ENCODE measurements at places on chromosomes 2 and 18. TPM values are rescaled to one million over a fixed set of nuclear protein-coding genes. Genes with fewer than 3 reads are reported as not detected.

Gene UGT1A10
- total RNA-seq: not detected

DNA sequence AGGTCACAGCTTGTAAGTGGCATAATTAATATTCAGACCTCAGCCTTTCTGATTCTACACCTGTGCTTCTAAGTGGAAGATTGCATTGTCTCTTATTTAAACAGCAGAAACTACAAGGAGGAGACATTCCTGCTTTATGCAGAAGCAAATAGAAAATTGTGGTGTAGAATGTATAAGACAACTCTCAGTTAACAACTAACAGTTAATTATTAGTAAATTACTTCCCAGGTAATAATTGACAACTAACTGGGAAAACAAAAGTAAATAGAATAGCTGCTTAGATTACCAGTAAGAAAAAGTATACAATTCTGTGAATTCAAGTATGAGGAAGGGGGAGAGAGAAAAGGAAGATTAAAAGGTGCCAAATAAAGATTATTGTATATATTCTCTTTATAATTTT lies 1210.5 kb upstream of the GYPC start:
- no peaks in the 10 kb centered on the region for H3K27me3 ChIP-seq
- no peak overlapping the region for H3K27ac ChIP-seq
- H3K4me3 ChIP-seq: no peak overlapping the region
- no peaks in the 10 kb centered on the region for H3K4me1 ChIP-seq
- DNase-seq: no peak

Gene PLGLB1
- 1.2 TPM for total RNA-seq

- H3K27me3 ChIP-seq: no peaks in the 10 kb centered on the region
- no peak for DNase-seq
- H3K36me3 ChIP-seq: no peaks in the 10 kb centered on the region
- H3K27ac ChIP-seq: no peak overlapping the region
These were observed 566.9 kb downstream of the BCL11A start for GRCh38 chr2:59986511-59986910.

GRCh38 chr2:10531874-10532637 lies 83.9 kb upstream of the ODC1 start:
- H3K4me3 ChIP-seq: no peak overlapping the region
- no peaks in the 10 kb centered on the region for H3K36me3 ChIP-seq
- no peak for DNase-seq
- peaks cover 5% of the 10 kb centered on the region for H3K4me1 ChIP-seq

GRCh38 chr2:49754381-49754780 lies 600.1 kb upstream of the FSHR start:
- no peaks in the 10 kb centered on the region for H3K27me3 ChIP-seq
- no peak overlapping the region for H3K4me3 ChIP-seq
- H3K27ac ChIP-seq: no peak overlapping the region
- H3K4me1 ChIP-seq: no peaks in the 10 kb centered on the region
- H3K36me3 ChIP-seq: no peaks in the 10 kb centered on the region

DNA sequence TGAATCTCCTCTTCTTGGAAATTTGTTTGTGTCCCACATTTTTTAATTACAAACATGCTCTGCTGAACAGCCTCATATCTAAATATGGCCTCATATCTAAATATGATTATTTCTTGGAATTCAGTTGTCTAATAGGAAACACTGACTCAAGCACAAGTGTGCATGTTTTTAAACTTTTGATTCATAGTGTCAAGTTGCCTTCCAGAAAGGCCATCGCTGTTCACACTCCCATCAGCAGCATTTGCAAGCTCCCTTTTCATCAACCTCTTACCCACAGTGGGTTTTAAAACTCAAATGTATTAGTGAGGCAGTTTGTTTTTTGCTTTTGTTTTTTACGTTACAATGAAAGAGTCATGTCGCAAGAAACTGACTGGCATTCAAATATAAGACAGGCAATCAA lies 65.2 kb upstream of the SMAD2 start:
- no peak overlapping the region for H3K27ac ChIP-seq
- H3K4me1 ChIP-seq: no peaks in the 10 kb centered on the region

DNA sequence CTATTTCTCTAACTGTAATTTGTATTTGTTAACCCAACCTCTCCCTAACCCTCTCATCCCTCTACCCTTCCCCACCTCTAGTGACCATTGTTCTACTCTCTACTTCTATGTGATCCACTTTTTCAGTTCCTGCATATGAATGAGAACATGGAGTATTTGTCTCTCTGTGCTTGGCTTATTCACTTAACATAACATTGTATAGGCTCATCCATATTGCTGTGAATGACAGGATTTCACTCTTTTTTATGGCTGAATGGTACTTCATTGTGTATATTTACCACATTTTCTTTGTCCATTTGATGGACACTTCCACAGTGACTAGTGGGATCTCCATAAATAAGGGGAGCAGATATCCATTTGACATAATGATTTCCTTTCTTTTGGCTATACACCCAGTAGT lies 103.7 kb downstream of the PLEKHM3 start:
- peaks cover 20% of the 10 kb centered on the region for H3K4me1 ChIP-seq
- no peak overlapping the region for H3K4me3 ChIP-seq
- no peak for DNase-seq
- no peak overlapping the region for H3K27ac ChIP-seq

DNA sequence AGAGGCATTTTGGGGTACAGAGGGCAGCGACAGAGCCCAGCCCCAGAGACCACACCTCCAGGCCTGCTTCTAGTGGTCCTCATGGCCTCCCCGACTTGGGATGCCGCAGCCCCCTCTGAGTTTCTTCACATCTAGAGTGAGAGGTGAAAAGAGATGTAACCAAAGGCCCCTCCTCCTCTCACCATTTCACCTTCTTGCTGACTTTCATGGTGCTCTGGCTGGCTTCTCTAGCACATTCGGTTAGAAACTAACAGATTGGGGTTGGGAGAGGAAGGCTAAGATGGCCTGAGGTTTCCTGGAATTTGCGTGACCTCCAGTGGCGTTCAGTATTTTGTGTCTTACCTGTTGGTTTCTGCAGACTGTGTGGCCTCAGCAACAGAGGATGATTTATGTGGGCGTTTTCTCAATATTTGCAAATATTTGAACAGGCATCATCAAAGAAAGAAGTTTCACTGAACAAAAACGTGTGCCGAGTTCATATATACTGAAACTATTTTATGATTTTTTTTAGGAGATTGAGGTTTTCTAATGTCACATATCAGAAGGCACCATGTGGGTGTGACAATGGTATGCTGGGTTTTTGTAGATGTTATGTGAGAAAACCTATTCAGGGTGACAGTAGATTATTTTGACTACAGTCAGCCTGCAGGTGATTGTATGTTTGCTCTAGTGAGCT lies 69.9 kb upstream of the BCL2L11 start:
- DNase-seq: no peak
- no peaks in the 10 kb centered on the region for H3K27me3 ChIP-seq
- peaks cover 51% of the 10 kb centered on the region for H3K4me1 ChIP-seq
- H3K36me3 ChIP-seq: no peaks in the 10 kb centered on the region

DNA sequence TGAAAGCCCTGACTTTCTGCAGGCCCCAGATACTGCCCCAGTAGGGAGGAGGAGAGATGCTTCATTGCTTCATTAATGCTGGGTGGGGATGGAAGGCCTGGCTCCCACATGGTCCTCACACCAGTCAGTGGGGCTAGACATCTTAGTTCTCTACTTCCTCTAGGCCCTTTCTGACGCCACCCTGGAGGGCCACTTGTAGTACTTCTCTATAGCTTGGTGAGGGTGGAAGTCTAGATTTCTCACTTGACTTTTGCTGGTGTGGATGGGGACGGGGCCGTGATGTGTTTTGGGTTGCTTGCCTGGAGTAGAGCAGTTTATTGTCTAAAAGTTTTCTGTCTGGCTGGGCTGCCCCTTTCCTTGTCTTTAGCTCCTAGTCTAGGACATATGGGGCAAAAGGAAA lies 18.7 kb downstream of the MERTK start:
- H3K27ac ChIP-seq: no peak overlapping the region
- no peaks in the 10 kb centered on the region for H3K27me3 ChIP-seq
- H3K4me1 ChIP-seq: no peaks in the 10 kb centered on the region

GRCh38 chr2:37550190-37550589 lies 121.3 kb downstream of the CDC42EP3 start:
- no peak for DNase-seq
- H3K36me3 ChIP-seq: no peaks in the 10 kb centered on the region
- no peaks in the 10 kb centered on the region for H3K4me1 ChIP-seq
- no peaks in the 10 kb centered on the region for H3K27me3 ChIP-seq
- no peak overlapping the region for H3K4me3 ChIP-seq

Gene COL4A4
- total RNA-seq: 0.31 TPM

- H3K4me3 ChIP-seq: no peak overlapping the region
- no peaks in the 10 kb centered on the region for H3K4me1 ChIP-seq
- no peaks in the 10 kb centered on the region for H3K27me3 ChIP-seq
- H3K36me3 ChIP-seq: no peaks in the 10 kb centered on the region
These were observed 115.9 kb downstream of the DSEL start for GRCh38 chr18:67400502-67401117.

Gene EFHD1
- total RNA-seq: not detected

DNA sequence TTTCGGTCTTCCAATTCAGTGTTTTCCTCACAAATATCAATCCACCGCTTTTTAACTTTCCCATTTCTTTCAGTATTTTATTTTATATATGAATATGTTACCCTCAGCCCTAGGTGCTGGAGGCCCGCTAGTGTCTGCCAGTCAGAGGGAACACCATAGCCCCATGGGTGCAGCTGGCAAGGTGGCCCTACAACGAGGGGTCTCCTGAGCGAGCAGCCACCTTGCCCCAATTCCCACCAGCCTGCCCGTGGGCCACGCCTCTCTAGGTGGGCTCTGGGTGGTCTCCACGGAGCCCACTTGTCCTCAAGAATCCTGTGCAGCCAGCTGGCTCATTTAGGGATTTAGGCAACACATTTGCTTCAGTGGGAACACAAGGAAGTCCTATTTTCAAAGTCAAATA lies 72.5 kb upstream of the RGPD5 start:
- H3K4me1 ChIP-seq: no peaks in the 10 kb centered on the region
- no peak for DNase-seq
- no peak overlapping the region for H3K4me3 ChIP-seq
- H3K36me3 ChIP-seq: no peaks in the 10 kb centered on the region

GRCh38 chr2:39618736-39619135 lies 47.0 kb upstream of the TMEM178A start:
- H3K4me1 ChIP-seq: no peaks in the 10 kb centered on the region
- H3K4me3 ChIP-seq: no peak overlapping the region
- no peaks in the 10 kb centered on the region for H3K36me3 ChIP-seq
- H3K27me3 ChIP-seq: no peaks in the 10 kb centered on the region
- no peak overlapping the region for H3K27ac ChIP-seq

Gene TMEM37
- not detected for total RNA-seq

Gene MARS2
- total RNA-seq: 5.7 TPM

GRCh38 chr2:120898496-120898895 lies 162.8 kb downstream of the GLI2 start:
- no peaks in the 10 kb centered on the region for H3K4me1 ChIP-seq
- no peak overlapping the region for H3K27ac ChIP-seq
- no peak overlapping the region for H3K4me3 ChIP-seq
- no peak for DNase-seq
- H3K27me3 ChIP-seq: no peaks in the 10 kb centered on the region
- H3K36me3 ChIP-seq: no peaks in the 10 kb centered on the region

GRCh38 chr18:62437235-62438017 lies 85.4 kb upstream of the ZCCHC2 start:
- H3K4me1 ChIP-seq: no peaks in the 10 kb centered on the region
- DNase-seq: no peak
- H3K4me3 ChIP-seq: no peak overlapping the region
- no peaks in the 10 kb centered on the region for H3K36me3 ChIP-seq
- H3K27me3 ChIP-seq: no peaks in the 10 kb centered on the region
- H3K27ac ChIP-seq: no peak overlapping the region

DNA sequence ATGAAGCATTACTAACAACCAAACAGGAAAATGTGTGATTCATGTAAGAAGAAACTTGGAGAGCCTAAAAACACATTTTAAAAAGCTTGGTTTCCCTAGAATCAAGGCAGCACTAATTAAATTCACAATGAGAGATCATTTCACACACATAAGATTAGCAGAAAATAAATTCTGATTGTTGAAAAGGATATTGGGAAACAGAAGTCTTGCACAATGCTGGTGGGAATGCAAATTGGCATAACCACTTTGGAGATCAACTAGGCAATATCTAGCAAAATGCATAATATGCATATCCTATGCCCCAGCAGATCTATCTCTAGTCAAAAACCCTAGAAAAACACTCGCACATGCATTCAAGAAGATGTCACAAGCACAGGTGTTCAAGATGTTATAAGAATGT lies 75.3 kb upstream of the SIX3 start:
- H3K4me3 ChIP-seq: no peak overlapping the region
- H3K36me3 ChIP-seq: no peaks in the 10 kb centered on the region
- no peak for DNase-seq
- H3K27ac ChIP-seq: no peak overlapping the region
- H3K27me3 ChIP-seq: peaks cover 2% of the 10 kb centered on the region
- H3K4me1 ChIP-seq: no peaks in the 10 kb centered on the region

DNA sequence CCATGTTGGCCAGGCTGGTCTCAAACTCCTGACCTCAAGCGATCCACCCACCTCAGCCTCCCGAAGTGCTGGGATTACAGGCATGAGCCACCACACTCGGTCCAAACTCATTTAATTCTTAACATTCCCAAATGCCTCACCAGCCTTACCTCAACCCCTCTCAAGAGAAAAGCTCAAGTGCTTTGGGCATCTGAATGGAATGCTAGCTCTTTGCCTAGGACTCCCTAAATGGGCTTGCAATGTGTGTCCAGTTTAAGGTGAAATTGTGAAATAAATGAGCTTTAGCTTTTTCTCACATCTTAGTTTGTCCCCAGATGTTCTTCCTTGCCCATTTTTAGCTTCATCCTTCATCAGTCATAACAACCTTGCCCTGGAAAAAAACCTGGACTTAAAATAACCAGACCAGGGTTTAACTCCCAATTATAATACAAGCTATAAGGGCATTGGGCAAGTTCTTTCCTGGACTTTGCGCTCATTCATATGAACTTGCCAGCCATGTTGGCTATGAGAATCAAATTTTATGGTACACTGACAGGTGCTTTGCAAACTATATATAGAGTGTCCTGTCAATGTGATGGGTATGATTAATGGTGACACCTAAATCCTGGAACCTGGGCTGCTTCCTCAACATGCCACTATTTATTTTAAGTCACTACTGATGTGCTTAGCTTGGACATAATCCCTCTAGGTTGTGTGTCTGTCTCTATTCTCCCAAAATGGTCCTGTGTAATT lies 95.1 kb upstream of the SERPINE2 start:
- H3K27ac ChIP-seq: no peak overlapping the region
- no peaks in the 10 kb centered on the region for H3K4me1 ChIP-seq
- no peaks in the 10 kb centered on the region for H3K36me3 ChIP-seq
- H3K4me3 ChIP-seq: no peak overlapping the region
- no peaks in the 10 kb centered on the region for H3K27me3 ChIP-seq
- DNase-seq: no peak

Gene PDCL3
- 27.3 TPM for total RNA-seq

GRCh38 chr2:41621563-41621962 lies 426.3 kb upstream of the PKDCC start:
- no peak for DNase-seq
- no peak overlapping the region for H3K4me3 ChIP-seq
- no peaks in the 10 kb centered on the region for H3K4me1 ChIP-seq
- H3K27me3 ChIP-seq: no peaks in the 10 kb centered on the region

Gene SMYD1
- not detected for total RNA-seq

Gene NAT8
- not detected for total RNA-seq

Data from natural killer cell (primary cell).